ENCODE measurements at places on chromosomes 6 and 20. TPM values are rescaled to one million over a fixed set of nuclear protein-coding genes. Genes with fewer than 3 reads are reported as not detected.

Gene BPI
- total RNA-seq: 0.40 TPM

DNA sequence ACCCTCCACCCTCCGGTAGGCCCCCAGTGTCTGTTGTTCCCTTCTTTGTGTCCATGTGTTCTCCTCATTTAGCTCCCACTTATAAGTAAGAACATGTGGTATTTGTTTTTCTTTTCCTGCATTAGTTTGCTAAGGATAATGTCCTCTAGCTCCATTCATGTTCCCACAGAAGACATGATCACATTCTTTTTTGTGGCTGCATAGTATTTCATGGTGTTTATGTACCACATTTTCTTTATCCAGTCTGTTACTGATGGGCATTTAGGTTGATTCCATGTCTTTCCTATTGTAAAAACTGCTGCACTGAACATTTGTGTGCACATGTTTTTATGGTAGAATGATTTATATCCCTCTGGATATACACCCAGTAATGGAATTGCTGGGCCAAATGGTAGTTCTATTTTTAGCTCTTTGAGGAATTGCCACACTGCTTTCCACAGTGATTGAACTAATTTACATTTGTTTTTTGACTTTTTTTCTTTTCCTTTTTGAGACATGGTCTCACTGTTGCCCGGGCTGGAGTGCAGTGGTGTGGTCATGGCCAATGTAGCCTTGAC is 4.5 kb downstream of the KPNA5 start:
- DNase-seq: no peak

DNA sequence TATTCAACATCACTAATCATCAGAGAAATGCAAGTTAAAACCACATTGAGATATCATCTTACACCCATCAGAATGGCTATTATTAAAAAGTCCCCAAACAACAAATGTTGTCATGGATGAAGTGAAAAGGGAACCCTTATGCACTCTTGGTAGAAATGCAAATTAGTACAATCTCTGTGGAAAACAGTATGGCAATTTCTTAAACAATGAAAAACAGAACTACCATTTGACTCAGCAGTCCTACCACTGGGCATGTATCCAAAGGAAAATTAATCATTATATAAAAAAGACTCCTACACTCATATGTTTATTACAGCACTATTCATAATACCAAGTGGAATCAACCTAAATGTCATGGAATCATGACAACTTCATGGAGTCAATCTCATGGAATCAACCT is 611.3 kb upstream of the GJE1 start:
- DNase-seq: no peak

DNA sequence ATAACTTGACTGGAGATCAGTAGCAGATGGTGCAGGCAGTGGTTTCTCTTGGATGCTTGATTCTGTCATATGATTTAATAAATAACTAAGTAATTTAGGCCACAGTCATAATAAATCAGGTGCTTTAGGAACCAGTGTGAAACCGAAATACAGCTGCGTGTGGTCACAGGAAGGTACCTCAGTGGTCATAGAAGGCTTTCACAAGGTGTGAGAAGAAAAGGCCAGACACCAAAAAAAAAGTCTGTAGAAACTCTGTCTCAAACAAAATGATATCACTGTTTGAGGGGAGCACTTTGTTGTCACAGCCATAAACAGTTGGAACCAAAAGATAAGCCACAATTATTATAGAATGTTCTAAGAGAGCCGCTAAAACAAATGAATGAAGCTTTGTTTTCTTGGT is 56.5 kb downstream of the ARMC2 start:
- no peak for DNase-seq

DNA sequence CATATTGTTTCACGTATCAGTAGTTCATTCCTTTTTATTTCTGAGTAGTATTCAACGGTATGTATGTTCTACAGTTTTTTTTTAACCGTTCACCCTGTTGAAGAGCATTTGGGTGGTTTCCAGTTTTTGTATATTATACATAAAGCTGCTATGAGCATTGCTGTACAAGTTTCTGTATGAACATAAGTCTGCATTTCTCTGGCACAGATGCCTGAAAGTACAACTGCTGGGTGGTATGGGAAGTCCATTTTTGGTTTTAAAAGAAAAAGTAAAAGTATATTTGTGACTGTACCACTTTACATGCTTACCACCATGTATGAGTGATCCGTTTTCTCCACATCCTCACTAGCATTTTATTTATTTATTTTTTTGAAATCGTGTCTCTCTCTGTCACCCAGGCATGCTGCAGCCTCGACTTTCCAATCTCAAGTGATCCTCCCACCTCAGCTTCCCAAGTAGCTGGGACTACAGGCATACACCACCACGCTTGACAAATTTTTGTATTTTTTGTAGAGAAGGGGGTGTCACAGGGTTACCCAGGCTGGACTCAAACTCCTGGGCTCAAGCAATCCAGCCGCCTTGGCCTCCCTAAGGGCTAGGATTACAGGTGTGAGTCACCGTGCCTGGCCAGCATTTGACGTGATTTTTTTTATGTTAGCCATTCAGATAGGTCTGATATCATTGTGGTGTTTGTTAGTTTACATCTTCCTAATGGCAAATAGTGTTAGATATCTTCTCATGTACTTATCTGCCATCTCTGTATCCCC is 11.0 kb upstream of the SIM1 start:
- DNase-seq: no peak

Measured in cardiac septum (tissue), 1 donor.